ENCODE measurements at places on chromosomes 12 and 14. TPM values are rescaled to one million over a fixed set of nuclear protein-coding genes. Genes with fewer than 3 reads are reported as not detected.

NANOG gene
- not detected for total RNA-seq

DNA sequence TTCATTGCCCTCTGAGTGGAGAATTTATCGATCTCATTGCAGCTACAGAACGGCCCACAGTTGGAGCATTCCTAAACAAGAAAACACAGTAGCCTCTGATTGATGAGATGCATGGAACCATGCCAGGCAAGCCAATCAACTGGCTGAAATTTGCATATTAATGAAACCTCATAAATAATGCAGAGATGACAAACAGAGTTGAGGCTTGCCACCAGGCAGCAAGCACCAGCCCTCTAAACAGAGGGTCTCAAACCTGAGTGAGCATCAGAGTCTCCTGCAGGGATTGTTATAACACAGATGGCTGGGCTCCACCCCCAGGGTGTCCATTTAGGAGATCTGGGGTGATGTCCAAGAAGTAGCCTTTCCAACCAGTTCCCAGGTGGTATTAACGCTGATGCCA is 60.9 kb upstream of the CMKLR1 start:
- DNase-seq: no peak
- H3K27me3 ChIP-seq: no peaks in the 10 kb centered on the region
- H3K36me3 ChIP-seq: no peaks in the 10 kb centered on the region
- no peaks in the 10 kb centered on the region for H3K4me1 ChIP-seq

GRCh38 chr12:127162902-127163301 is 1104.1 kb upstream of the TMEM132C start:
- H3K27me3 ChIP-seq: no peaks in the 10 kb centered on the region
- no peak for DNase-seq
- no peaks in the 10 kb centered on the region for H3K4me1 ChIP-seq
- no peak overlapping the region for H3K4me3 ChIP-seq

DNA sequence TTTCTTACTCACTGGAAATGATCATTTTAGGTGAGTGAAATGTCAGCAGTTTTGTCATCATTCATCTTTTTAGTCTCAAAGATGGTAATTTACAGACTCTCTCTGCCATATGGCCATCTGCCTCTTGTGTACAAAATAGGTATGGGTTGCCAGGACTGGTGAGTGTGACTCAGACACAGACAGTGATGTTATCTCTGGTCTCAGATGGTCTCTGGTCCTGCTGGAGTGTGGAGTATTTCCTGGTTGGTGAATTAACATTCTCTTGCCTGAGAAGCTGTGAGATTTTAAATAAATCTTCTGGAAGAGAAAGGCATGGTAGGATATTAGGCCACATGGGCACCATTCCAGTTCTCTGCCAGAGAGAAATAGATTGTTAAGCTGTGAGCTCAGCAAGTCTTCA is 207.0 kb downstream of the ATP23 start:
- no peaks in the 10 kb centered on the region for H3K27me3 ChIP-seq
- no peaks in the 10 kb centered on the region for H3K36me3 ChIP-seq
- no peak for DNase-seq
- H3K4me3 ChIP-seq: no peak overlapping the region
- H3K27ac ChIP-seq: no peak overlapping the region

HOXC12 gene
- not detected for total RNA-seq

- no peak overlapping the region for H3K4me3 ChIP-seq
- H3K27me3 ChIP-seq: no peaks in the 10 kb centered on the region
- H3K27ac ChIP-seq: no peak overlapping the region
- DNase-seq: no peak
- H3K36me3 ChIP-seq: no peaks in the 10 kb centered on the region
These were observed 216.2 kb upstream of the KRR1 start for GRCh38 chr12:75727577-75727976.

SLC24A4 gene
- total RNA-seq: 0.17 TPM

ASCL1 gene
- total RNA-seq: not detected

- H3K27me3 ChIP-seq: no peaks in the 10 kb centered on the region
- H3K4me1 ChIP-seq: no peaks in the 10 kb centered on the region
- DNase-seq: no peak
- no peaks in the 10 kb centered on the region for H3K36me3 ChIP-seq
These were observed 22.1 kb downstream of the IL26 start for GRCh38 chr12:68203460-68203875.

- no peak for DNase-seq
- no peak overlapping the region for H3K4me3 ChIP-seq
- H3K4me1 ChIP-seq: no peaks in the 10 kb centered on the region
- no peak overlapping the region for H3K27ac ChIP-seq
- no peaks in the 10 kb centered on the region for H3K36me3 ChIP-seq
- H3K27me3 ChIP-seq: peaks cover 2% of the 10 kb centered on the region
These were observed 529.5 kb downstream of the TMTC2 start for GRCh38 chr12:83216230-83216629.

DNA sequence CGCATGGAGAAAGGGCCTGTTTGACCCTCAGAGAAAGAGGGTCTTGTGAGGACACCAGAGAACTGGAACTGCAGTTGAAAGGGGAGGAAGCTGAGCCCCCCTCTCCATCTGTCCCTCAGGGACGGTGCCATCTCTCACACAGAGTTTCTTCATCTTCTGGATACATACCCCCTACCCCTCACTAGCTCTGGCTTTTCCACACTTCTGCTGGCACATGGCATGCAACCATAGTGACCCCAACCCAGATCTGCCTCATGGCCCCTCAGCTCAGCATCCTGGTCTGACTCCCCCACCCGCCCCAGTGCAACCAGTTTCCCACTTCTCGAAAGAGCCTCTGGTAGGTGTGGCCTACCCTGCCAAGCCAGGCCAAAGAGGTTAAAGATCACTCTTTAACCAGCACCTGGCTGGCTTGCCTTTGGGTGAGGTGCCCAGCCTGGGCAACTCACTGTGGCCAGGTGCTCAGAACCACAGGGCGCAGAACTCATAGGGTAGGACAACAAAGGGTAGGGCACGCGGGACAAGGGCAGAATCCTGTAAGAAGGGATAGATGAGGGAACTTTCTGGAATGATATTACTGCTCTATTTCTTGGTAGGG is 25.8 kb downstream of the GALNT16 start:
- peaks cover 4% of the 10 kb centered on the region for H3K4me1 ChIP-seq
- H3K4me3 ChIP-seq: no peak overlapping the region
- no peaks in the 10 kb centered on the region for H3K36me3 ChIP-seq
- no peak for DNase-seq
- H3K27me3 ChIP-seq: no peaks in the 10 kb centered on the region

- no peaks in the 10 kb centered on the region for H3K36me3 ChIP-seq
- no peaks in the 10 kb centered on the region for H3K27me3 ChIP-seq
- no peak overlapping the region for H3K4me3 ChIP-seq
- peak; percentile 22 for DNase-seq
These were observed 42.5 kb downstream of the CYP46A1 start for GRCh38 chr14:99726538-99727095.

DNA sequence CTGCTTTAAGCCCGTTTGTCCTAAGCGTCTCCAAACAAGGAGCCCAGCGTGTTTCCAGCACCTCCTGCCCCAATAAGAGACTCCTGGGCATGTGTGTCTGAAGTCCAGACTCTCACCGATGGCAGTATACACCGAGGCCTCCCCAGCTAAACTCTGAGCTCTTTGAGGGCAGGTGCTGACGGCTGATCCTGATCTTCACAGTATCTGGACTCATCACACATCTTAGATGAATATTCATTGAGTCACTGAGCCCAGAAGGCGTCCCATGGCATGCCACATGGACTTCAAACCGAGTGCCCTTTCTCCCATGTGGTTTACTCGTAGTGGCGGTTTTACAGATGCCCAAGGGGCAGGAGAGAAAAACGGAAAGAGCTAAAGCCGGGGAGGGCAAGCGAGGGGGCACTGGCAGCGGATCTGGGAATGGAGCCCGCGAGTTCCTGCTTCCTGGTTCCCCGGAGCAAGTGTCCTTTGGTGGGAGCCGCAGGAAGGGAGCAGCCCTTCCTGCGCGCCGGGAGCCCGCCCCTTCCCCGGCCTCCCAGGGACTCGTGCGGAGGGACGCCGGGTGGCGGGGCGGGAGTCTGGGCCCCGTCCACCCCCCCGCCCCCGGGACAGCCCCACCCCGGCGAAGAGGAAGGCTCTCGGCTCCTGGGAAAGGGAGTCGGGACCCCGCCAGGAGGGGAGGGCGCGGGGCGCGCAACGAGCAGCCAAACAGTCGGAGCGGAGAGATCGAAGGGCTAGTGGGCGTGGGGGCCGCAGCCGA is 585 bp upstream of the TEAD4 start:
- peak; percentile 43 for DNase-seq
- no peak overlapping the region for H3K4me3 ChIP-seq
- peaks cover 2% of the 10 kb centered on the region for H3K4me1 ChIP-seq
- no peaks in the 10 kb centered on the region for H3K36me3 ChIP-seq

APAF1 gene
- total RNA-seq: 11.6 TPM

DNA sequence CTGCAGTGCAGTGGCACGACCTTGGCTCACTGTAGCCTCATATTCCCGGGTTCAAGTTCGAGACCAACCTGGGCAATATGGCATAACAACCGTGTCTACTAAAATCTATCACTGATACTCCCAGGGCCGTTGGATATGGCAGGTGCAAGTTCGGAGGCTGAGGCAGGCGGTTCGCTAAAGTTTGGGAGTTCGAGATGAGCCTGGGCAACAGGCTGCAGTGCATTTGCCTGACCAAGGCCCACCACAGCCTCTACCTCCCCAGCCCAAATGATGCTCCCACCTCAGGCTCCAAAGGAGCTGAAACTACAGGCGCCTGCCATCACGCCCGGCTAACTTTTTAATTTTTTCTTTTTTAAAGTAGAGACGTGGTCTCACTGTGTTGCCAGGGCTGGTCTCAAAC is 177.1 kb upstream of the ALG10B start:
- no peaks in the 10 kb centered on the region for H3K36me3 ChIP-seq
- DNase-seq: no peak
- H3K4me3 ChIP-seq: no peak overlapping the region
- no peak overlapping the region for H3K27ac ChIP-seq
- peaks cover 12% of the 10 kb centered on the region for H3K4me1 ChIP-seq

GRCh38 chr14:72539661-72540315 is 354.1 kb downstream of the DPF3 start:
- H3K4me1 ChIP-seq: peaks cover 6% of the 10 kb centered on the region
- H3K36me3 ChIP-seq: no peaks in the 10 kb centered on the region
- no peak for DNase-seq
- H3K4me3 ChIP-seq: no peak overlapping the region
- no peak overlapping the region for H3K27ac ChIP-seq

DNA sequence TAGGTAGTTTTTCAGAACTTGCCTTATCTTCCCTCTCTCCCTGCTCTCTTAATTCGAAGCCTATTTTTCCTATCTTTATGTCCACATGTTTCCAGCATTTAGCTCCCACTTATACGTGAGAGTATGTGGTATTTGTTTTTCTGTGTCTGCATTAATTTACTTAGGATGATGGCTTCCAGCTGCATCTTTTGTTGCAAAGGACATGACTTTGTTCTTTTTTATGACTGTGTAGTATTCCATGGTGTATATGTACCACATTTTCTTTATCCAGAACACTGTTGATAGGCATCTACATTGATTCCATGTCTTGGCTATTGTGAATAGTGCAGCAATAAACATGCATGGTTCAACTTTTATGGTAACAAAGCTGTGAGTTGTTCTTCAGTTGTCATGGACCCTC is 7.8 kb upstream of the CLEC2D start:
- no peaks in the 10 kb centered on the region for H3K36me3 ChIP-seq
- no peaks in the 10 kb centered on the region for H3K4me1 ChIP-seq
- no peaks in the 10 kb centered on the region for H3K27me3 ChIP-seq

GRCh38 chr12:98409548-98409947 is 105.8 kb upstream of the TMPO start:
- no peaks in the 10 kb centered on the region for H3K27me3 ChIP-seq
- no peak overlapping the region for H3K4me3 ChIP-seq
- no peak for DNase-seq
- H3K27ac ChIP-seq: no peak overlapping the region
- H3K4me1 ChIP-seq: no peaks in the 10 kb centered on the region
- H3K36me3 ChIP-seq: no peaks in the 10 kb centered on the region

GRCh38 chr14:23550812-23551265 is 726 bp downstream of the ZFHX2 start:
- H3K4me3 ChIP-seq: peak overlapping the region; percentile 83
- H3K27ac ChIP-seq: no peak overlapping the region
- no peak for DNase-seq
- H3K4me1 ChIP-seq: peaks cover 20% of the 10 kb centered on the region

GRCh38 chr12:69026336-69026735 is 93.4 kb upstream of the CPM start:
- H3K27ac ChIP-seq: no peak overlapping the region
- DNase-seq: no peak
- H3K4me1 ChIP-seq: peaks cover 2% of the 10 kb centered on the region
- no peak overlapping the region for H3K4me3 ChIP-seq

DNA sequence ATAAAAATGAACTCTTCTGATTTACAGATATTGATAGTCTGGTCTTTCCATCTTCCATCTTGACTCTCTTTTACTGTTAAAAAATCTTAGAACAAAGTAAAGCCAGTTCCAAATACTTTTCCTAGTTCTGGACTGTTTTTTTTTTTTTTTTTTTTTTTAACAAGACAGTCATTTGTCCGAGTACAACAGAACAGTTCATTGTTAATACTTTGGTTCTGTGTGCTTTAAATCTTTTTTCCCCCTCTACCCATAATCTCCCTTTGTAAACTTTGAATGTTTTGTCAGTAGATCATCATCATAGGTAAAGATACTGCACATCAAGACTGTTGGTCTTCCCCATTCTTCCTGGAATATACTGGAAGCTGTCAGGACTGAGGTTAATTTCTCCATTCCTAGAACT is 38.0 kb downstream of the ADIPOR2 start:
- H3K27ac ChIP-seq: no peak overlapping the region
- no peak overlapping the region for H3K4me3 ChIP-seq
- DNase-seq: no peak
- no peaks in the 10 kb centered on the region for H3K36me3 ChIP-seq

DNA sequence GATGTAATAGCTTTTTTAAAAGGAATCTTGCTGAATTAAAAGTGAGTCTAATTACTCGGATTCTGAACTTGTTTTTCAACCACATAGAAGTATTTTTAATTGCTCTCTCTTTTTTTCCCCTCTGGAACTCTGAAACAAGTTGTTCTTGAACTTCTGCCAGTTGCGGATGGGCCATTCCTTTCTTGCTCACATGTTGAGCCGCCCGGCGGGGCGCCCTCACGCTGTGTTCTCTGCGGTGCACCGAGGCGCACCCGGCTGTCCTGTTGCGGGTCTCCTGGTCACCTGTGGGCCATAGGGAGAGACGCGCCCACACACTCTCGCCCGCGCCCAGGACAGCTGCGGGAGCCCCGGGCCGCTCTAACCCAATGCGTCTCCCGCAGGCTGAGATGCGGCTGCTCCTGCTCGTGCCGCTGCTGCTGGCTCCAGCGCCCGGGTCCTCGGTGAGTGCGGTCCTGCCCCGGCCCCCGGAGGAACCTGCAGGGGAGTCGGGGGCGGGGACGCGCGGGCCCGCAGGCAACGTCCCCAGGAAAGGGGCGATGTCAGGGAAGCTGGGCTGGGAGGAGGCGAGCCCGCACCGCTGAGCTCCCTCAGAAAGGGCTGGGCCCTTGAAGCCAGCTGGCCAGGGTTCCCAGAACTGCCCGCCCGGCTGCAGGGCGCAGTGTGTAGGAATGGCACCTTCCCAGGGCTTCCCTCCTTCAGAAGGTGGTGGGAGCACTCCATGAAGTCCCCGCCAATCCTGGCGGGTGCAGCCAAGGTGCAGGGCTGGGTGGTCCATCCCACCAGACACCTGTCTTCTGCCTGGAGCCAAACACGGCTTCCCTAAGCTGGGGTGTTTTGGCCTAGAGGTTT is 2.3 kb downstream of the PAPLN start:
- H3K36me3 ChIP-seq: no peaks in the 10 kb centered on the region
- H3K27me3 ChIP-seq: no peaks in the 10 kb centered on the region
- no peak overlapping the region for H3K4me3 ChIP-seq
- H3K4me1 ChIP-seq: peaks cover 24% of the 10 kb centered on the region
- DNase-seq: no peak
- no peak overlapping the region for H3K27ac ChIP-seq

KRT74 gene
- total RNA-seq: not detected

REM2 gene
- 0.14 TPM for total RNA-seq

GRCh38 chr14:105199093-105199492 is 18.0 kb upstream of the NUDT14 start:
- no peaks in the 10 kb centered on the region for H3K36me3 ChIP-seq
- peak overlapping the region; percentile 8 for H3K27ac ChIP-seq
- no peak overlapping the region for H3K4me3 ChIP-seq
